ENCODE measurements at places on chromosomes 4 and X.

DNA sequence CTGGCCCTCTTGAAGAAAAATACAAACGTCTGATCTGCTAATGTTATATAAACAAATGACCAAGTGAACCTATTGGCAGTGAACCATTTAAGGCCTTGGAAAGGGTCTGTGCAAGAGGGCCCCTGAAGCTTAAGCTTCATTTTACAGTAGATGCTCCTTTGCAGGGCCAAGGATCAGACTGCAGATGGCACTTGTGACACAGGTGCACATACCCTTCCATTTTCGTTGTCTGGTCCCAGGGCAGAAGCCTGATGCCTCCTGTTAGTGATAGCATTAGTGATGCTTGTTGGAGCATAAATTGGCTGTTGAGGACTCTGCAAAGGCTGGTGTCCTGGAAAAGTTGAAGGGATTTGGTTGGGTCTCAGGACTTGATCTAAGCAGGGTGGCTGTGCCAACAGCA, 46.5 kb downstream of the ETNPPL start:
- no peak for DNase-seq

- peak; percentile 72 for DNase-seq
Measured at GRCh38 chrX:124263743-124264142, 68.7 kb upstream of the TEX13D start.

DNA sequence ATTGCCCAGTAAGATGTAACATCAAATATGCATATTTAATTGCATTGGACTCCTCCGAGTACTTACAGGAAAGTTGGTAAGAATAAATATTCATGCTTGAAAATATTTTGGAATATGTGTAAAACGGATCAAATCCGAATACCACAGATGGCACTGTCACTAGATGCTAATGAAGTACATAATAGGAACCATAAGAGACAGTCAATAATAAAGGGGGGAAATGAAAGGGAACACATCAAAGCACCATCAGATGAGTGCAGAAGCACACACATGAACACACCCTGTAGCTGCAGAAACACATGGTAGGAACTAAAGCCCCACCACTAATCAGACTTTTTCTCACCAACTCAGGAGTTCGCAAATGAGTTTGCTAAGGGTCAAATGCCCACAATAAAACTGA, 52.2 kb upstream of the PAGE5 start:
- no peak for DNase-seq

- no peak for DNase-seq
Measured at GRCh38 chr4:2400841-2401609, 17.4 kb downstream of the ZFYVE28 start.

- no peak for DNase-seq
Measured at GRCh38 chr4:55903577-55903976, 45.2 kb upstream of the CEP135 start.

- no peak for DNase-seq
Measured at GRCh38 chr4:80196922-80197573, at the start of gene PRDM8. TSS of gene PRDM8 (plus strand) at chr4:80197503. CDS start at chr4:80200081, 2,578 bp downstream.

GRCh38 chr4:121072224-121073003, at the start of gene NDNF:
TSS of gene NDNF (minus strand) at chr4:121072535. CDS start at chr4:121045837, 26,698 bp downstream.
- no peak for DNase-seq

- DNase-seq = peak; percentile 67
Measured at GRCh38 chrX:120251471-120252011, 929 bp downstream of the ZBTB33 start.

GRCh38 chr4:80243274-80244018, 23.0 kb upstream of the FGF5 start:
- DNase-seq = no peak

GRCh38 chrX:45309096-45309495, 108.4 kb upstream of the DIPK2B start:
- no peak for DNase-seq

- no peak for DNase-seq
Measured at GRCh38 chr4:64670647-64671046, 261.4 kb upstream of the TECRL start.

DNA sequence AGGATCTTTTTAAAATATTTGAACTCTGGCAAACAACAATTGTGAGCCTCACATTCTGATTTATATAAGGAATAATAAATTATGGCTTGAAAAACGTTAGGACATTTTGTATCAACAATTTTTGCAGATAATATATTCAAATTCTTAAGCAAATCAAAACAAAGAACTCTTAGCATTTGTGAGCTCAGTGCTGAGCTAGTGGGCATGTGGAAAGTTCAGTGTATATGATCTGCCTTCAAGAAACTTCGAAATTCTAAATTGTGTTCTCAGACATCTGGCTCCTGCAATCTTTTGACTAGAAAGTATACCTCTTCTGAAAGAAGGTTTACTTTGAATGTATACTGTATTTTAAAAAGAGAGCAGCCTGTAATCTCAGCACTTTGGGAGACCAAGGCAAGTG, 122.3 kb upstream of the NEIL3 start:
- no peak for DNase-seq

- no peak for DNase-seq
Measured at GRCh38 chr4:186979961-186980745, 256.5 kb upstream of the FAT1 start.

DNA sequence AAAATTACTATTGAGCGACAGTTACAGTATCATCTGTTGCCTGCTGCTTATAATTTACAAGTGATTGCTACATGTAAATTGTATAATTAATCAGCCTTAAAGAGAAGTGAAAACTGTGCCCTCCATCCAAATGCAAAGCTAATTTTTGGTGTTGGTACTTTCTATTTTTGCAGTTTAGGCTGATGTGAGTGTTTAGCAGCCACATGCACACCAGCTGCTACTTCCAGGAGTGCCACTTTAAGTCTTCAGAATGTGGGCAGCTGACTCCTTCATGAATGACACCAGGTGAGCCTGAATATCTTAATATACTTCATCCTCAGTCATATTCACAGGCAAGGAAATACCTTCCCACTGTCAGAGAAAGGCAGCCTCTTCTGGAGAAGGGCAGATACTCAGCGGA, 149.8 kb upstream of the RASGEF1B start:
- DNase-seq = no peak

GRCh38 chrX:136476501-136476900, 11.2 kb upstream of the BRS3 start:
- DNase-seq = no peak

- no peak for DNase-seq
Measured at GRCh38 chr4:112113864-112114263, 31.4 kb upstream of the FAM241A start.

DNA sequence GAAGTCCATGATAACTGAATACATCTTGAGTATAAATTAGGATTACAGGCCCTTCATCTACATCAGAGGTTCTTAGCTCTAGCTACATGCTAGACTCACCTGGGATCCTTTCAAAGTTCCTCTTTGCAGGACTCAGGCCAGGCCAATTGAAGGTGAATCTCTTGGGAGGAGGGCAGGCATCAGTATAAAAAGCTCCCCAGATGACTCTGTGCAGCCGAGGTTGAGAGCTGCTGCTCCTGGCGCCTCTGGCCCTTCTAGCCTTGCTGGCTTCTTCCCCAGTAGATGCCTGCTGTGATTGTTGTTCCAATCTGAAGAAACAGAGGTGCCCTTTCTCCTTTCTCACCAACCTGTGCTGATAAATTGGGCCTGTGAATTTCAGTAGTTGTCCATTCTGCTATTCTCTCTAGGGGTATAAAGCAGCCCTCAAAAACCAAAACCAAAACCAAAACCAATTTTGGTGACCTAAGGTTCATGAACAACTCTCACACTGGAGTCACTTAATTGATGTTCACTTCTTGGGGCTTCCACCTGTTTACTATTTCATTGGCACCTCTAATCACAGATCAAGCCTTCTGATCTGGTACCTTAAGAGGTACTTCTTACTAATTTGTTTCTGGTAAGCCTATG, 78.7 kb downstream of the SUPT20HL2 start:
- no peak for DNase-seq

DNA sequence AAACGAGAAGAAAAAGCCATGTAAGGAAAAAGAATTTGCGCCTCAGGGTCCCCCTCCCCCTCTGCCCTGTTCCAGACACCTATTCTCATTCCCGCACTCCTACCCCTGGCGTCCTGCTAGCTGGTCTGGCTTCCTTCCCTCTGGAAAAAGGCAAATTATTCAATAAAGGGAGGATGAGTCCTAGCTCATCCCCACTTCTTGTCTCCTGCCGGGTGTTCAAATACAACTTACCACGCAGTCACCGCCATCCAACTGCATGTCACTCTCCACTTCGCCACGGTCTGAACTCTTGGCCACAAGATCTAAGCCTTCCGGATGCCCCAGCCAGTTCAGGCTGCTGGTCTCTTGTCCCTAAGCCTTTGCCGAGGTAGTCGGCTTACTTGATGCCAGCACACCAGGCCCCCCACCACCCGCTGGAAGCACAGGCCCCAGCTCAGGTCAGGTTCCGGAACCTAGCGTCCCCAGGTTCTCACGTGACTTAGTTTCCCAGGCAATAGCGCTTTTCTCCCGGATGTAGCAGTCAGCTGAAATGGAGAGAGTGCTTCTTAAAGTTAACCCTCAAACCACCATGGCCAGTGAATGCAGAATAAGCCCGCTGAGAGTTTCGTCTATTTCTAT, 209.6 kb upstream of the SPIN4 start:
- DNase-seq = peak; percentile 80

- DNase-seq = peak; percentile 96
Measured at GRCh38 chr4:687048-687970, 1.6 kb downstream of the SLC49A3 start.

DNA sequence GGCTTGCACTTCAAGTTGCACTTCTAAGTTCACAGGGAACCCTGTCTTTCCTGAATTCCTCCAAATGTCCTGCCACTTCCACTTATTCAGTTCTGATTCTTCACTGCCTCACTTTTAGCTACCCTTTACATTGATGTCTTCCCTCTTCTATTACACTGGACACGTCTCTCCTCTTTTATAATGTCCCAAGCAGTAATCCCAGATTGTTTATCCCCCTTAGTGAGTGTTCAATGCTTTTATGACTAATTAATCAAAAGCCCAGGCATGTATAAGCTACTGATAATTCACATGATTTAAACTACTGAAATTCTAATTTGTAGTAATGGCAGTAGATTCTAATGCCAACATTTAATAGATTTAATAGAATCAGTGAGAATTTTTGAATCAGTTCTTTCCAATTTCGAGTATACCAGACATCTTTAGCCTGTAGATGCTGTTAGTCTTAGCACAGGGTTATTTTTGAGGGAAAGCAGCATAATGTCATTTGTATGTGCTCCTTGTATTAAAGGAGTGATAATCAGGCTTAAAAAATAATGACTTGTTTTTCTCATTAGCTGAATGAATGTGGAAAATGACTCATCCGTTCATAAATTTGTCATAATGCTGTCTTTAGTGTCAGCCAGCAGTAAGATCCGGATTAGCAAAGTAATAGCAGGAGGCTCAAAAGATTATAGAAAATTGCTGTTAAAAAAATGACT, 703.1 kb downstream of the CENPC start:
- no peak for DNase-seq

DNA sequence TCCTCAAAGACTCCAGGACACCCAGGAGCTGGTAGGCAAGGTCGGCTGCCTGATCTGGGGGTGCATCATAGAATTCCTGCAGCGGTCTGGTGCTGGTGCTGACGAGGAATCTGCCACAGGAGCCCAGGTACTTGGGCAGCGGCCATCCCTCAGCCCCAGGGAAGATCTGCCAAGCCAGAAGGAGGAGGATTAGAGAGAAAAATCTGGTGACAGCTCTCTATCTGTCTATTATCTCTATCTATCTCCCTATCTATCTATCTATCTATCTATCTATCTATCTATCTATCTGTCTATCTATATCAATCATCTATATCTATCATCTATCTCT, 46.7 kb downstream of the DIPK2B start:
- no peak for DNase-seq

GRCh38 chr4:186728631-186729271, 5.1 kb upstream of the FAT1 start:
- DNase-seq = no peak

DNA sequence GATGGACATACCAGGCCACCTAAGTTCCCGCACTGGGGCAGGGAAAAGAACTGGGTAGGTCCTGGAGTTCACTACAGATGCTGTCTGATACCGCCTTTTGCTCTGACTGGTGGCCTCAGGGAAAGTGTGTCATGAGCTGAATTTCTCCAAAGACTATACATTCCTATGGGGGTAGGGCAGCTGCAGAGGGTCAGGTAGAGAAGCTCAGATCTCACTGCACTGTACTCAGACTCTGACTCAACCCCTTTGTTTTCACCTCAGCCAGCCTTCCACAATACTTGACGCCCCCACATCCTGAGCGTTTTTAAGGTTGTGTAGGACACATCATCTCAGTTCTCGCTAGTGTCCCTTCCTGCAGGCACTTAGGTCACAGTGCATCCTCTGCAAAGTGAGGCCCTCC, 7.8 kb downstream of the GATB start:
- no peak for DNase-seq

GRCh38 chrX:46628460-46629371, 55.2 kb downstream of the CHST7 start:
- peak; percentile 74 for DNase-seq

DNA sequence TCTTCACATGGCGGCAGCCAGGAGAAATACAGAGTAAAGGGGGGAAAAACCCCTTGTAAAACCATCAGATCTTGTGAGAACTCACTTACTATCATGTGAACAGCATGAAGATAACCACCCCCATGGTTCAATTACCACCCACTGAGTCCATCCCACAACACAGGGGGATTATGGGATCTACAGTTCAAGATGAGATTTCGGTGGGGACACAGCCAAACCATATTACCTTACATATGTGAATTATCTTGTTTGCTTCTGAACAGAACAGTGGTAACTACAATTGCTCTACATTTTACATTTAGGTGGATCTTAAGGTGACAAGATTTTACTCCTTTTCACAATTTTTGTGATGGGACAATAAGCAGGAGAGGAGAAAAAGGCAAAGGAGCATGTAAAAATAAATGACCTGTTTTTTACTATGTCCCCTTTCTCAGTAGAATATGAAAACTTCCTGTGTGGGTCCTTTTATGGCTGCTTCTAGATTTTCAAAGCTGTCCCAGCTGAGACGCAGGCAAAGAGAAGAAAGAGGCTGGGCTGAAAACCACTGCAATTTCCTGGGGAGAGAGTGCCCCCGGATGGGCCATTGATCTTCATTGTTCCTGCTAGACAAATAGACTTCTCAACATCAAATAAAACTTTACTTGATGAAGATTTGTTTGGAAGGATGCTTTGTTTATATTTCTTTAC, 45.9 kb upstream of the PGM2 start:
- DNase-seq = peak; percentile 86

- no peak for DNase-seq
Measured at GRCh38 chr4:10688022-10688421, 3.5 kb upstream of the CLNK start.

DNA sequence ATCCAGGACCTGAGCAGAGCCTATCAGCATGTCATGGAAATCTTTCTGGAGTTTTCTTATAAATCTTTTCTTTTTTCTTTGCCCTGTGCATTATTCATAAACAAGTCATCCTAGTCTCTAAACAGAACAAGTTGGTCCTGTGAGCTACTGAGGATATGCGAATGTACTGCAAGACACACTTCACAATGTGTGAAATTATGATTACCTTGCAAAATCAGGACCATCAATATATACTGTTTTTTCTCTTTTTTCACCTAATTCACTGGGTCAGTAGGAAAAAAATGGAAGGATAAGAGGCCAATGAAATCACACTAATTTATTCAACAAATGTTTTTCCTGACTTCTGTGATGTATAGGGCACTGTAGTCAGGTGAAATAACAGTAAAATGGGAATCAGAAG, 14.4 kb upstream of the SORBS2 start:
- no peak for DNase-seq
